ENCODE measurements at places on chromosomes 13 and 19.

GRCh38 chr13:27924529-27925141, 4.8 kb downstream of the PDX1 start:
- no peak for DNase-seq

- DNase-seq: no peak
These were observed 2.5 kb upstream of the S1PR4 start for GRCh38 chr19:3175781-3176714.

GRCh38 chr13:91405240-91405639, 6.8 kb downstream of the GPC5 start:
- no peak for DNase-seq

- DNase-seq: no peak
These were observed 3.3 kb downstream of the GPR18 start for GRCh38 chr13:99254830-99255229.

GRCh38 chr13:97499181-97499580, 65.2 kb downstream of the RAP2A start:
- no peak for DNase-seq

DNA sequence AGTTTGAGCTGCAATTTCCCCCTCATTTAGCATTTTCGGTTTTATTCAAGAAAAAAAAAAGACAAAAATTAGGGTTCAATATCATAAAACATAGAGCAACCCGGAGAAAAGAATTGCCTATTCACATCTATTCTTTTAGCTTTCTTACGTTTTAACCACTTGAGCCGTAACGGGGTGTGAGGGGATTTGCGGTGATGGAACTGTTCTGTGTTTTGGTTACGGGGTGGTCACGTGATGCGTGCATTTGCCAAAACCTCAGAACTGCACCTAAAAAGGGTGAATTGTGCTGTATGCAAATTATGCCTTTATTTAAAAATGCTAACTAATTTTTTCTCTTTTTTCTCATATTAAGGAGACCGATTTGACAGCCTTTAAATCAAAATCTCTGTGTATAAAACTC, 22.1 kb downstream of the CLEC11A start:
- DNase-seq: no peak

DNA sequence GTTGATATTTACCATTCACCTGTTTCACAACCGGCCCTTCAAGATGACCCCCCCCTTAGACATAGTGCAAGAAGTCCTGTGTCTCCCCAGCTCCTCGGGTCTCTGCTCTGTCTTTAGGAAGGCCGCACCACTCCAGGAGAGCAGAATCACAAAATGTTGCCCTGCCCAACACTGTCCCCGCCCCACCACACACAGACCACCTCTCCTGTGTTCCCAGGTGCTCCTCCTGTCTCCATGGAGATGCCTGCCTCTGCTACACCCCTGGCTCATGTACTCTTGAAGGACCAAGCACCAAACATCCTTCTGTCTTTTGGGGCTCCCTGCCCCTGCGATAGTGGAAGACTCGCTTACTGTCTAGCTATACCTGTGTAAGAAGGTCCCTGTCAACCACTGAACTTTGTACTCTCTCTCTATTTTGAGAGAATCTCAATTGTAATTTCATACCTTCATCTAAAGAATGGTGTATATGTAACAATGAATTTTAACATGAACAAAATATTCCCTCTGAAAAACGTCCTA, 9.6 kb upstream of the TNFRSF19 start:
- no peak for DNase-seq

DNA sequence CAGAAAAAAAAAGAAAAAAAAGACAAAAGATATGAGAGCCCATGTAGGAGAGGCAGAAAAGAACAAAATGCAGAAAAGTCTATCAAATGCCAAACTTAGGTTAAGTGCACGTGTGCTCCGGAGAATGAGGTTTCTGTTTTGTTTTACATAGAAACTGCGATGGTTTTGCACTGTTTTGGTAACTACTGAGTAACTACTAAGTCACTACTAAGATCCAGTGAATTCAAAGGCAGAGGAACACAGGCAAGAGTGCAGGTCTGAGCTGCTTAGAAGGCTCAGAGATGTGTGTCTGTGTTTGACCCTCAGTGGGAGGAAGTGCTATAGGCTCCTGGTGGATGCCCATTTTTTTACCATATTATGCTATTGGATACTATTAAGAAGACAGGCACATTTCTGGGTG, 299.3 kb downstream of the NDFIP2 start:
- no peak for DNase-seq

DNA sequence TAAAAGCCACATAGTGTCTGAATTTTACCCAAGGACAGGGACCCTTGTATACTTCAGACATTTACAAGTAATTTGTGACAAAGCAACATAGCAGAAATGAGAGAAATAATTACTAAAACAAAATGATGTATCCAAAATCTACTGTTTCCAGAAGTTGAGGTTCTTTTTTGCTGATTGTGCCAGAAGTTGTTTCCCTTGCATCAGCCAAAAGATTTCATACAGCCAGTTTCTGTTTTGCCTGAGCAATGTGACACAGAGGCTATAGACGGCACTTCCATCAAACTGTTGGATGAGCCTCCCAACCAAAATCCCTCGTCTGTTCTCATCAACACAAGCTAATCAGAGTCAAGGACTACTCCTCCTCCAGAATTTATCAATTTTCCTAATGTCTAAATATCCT, 913.2 kb upstream of the GPC6 start:
- no peak for DNase-seq

- DNase-seq: no peak
These were observed 17.1 kb downstream of the IGFL3 start for GRCh38 chr19:46107371-46107770.

DNA sequence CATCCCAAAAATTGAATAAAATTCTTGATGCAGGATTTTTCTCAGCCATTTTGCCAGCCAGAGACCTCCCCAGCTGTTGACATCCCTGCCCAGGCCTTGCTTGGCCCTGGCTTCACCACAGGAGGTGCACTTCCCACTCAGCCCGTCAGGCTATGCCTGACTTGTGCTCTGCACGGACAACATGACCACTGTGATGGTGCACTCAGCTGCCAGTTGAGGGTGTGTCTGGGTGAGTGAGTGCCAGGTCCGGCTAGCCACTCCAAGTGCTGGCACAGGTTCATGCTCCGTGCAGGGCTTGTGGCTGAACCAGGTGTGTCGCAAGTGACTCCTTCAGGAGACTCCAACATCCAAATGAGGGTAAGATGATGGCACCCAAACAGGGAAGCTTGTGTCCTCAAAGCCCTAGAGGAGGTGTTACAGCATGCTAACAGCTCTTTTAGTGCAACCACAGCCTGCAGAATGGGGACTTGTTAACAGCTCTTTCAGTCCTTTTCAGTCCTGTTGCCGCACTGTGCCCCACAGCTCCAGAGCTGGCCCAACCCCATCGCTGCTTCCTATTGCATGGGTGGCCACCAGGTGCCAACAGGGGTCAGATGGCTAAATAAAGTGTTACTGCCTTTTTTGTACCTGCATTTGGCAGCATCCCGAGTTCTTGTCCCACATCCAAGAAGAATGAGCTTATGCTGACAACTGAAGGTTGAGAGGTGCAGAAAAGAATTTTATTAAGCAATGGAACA, 380.7 kb downstream of the SLITRK5 start:
- no peak for DNase-seq

- no peak for DNase-seq
These were observed 1166.0 kb downstream of the UQCRFS1 start for GRCh38 chr19:28046932-28047331.

DNA sequence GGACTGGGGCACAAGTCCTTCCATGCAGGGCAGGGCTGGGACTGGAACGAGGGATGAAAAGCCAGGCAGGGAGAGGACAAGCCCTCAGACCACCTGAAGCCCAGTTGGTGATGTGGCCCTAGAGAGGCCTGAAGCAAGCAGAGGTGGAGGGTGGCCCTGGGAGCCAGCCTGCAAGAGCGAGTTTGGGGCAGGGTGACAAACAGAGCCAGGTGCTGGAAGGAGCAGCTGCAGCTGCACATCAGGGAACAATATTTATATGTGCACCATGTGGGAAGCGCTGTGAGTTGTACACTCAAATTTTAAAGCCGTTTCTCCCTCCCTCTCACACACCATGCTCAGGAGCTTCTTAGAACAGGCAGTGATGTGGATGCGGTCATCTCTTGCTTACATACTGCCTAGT, 67.8 kb downstream of the FGF9 start:
- no peak for DNase-seq

DNA sequence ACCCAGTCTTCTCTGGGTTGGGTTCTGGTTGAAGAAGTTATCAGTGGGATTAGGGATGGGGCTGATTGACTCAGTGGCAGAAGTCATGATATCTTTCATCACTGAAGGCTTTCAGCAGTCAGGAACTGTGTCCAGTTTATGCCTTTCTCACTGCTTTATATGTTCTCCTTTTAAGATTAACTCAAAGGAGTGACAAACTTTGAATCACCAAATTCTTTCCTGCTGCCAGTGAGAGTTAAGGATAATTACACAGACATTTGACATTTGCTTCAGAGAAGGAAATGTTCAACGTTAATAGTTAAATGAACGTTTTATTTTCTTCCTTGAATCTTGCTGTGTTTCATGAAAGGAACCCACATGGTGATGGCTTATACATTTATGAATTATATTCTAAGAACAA, 41.0 kb upstream of the CNMD start:
- no peak for DNase-seq

DNA sequence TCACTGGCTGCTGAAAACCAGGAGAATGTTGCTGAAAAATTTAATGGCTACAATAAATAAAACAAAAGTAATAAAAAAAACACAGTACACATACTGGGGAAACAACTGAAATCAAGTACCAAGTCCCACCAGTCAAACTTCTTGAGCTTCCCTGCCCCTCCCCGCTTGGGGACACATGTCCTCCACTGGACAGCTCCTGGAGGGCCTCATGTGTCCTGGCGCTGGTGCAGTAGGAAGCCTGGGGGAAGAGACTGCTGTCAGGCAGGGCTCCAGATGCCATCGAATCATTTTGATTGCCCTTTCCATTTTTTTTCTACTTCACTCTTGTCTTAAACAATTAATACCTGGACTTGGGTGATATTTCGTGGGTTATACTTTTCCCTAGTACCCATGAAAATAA, 26.6 kb upstream of the SLC35E1 start:
- DNase-seq: no peak

Data from germinal center (tissue), 1 donor.